Stimulated activated CD4-positive, alpha-beta T cell treated with anti-CD3 and anti-CD28 coated beads, Interleukin-15, amount 100 ng/mL, for 1 hour (primary cell): ENCODE measurements at places on chromosomes 3 and 15.

DNA sequence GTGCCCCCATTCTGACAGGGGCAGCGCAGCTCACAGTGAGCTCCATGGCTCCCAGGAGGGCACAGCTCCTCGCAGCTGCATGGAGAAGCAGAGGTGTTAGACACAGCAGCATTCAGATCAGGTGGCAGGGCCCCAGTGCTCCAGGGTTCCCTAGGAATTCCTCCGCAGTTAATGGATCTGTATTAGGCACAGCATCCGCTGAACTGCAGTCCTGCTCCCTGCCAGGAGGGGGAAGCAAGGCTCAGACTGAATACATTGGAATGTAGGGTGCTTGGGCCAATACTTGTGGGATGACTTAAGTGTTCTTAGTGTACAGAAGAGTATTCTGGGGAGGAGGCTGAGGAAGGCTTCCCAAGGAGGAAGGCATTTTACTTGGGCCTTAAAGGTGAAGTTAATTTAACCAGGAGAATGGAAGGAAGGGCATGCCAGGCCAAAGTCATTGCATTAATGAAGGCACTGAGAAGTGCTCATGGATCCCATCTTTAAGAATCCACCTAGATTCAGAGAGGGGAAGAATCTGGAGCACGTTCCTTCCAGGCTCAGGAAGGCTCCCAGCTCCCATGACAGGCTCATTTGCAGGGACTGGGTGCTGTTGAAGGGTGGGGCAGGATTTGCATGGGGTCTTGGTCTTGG, 111.6 kb downstream of the RAB11A start:
- no peak for DNase-seq

GRCh38 chr3:178010306-178010705, 525.9 kb upstream of the KCNMB2 start:
- no peak for DNase-seq

- no peak for DNase-seq
Measured at GRCh38 chr15:51759557-51760070, 8.2 kb downstream of the TMOD2 start.

- DNase-seq, result peak; percentile 27
Measured at GRCh38 chr3:42247576-42248027, 18.4 kb downstream of the CCK start.
